ENCODE measurements at places on chromosomes 1 and 21. TPM values are rescaled to one million over a fixed set of nuclear protein-coding genes. Genes with fewer than 3 reads are reported as not detected.

The MYOG gene
- total RNA-seq: not detected

The F13B gene
- total RNA-seq: not detected

The MASP2 gene
- total RNA-seq: not detected

The IQGAP3 gene
- total RNA-seq: 14.4 TPM

The DNAH14 gene
- total RNA-seq: 0.13 TPM

The CNR2 gene
- 0.05 TPM for total RNA-seq

The AQP10 gene
- not detected for total RNA-seq

The PRAMEF5 gene
- total RNA-seq: not detected

The KCNN3 gene
- 0.24 TPM for total RNA-seq

The ZMYM1 gene
- 21.2 TPM for total RNA-seq

The OR2M3 gene
- total RNA-seq: 0.03 TPM

The RCSD1 gene
- 75.0 TPM for total RNA-seq

The PTCH2 gene
- 1.4 TPM for total RNA-seq

The CHRNB2 gene
- total RNA-seq: not detected

The LRRC38 gene
- not detected for total RNA-seq

The SH3D21 gene
- 3.1 TPM for total RNA-seq

The USP25 gene
- 56.8 TPM for total RNA-seq

The ORC1 gene
- 1.5 TPM for total RNA-seq

The IVL gene
- not detected for total RNA-seq

The CR2 gene
- total RNA-seq: not detected

The GUCA2A gene
- not detected for total RNA-seq

The PDZK1IP1 gene
- total RNA-seq: not detected

The KRTAP13-2 gene
- total RNA-seq: not detected

The OR2T29 gene
- total RNA-seq: not detected

The NID1 gene
- total RNA-seq: 0.72 TPM

The OR2L5 gene
- not detected for total RNA-seq

The AMPD1 gene
- total RNA-seq: not detected

The SELL gene
- total RNA-seq: 303 TPM

The AMIGO1 gene
- total RNA-seq: 9.7 TPM

The PLA2G2D gene
- not detected for total RNA-seq

The COL6A2 gene
- total RNA-seq: 45.8 TPM

The LCA5L gene
- not detected for total RNA-seq

The RHOU gene
- total RNA-seq: 1.5 TPM

The PTGFR gene
- total RNA-seq: not detected

The CROCC gene
- total RNA-seq: 33.8 TPM

The NFIA gene
- total RNA-seq: 5.5 TPM

The RNF223 gene
- total RNA-seq: not detected

The C1orf94 gene
- not detected for total RNA-seq

The ERG gene
- total RNA-seq: not detected

The TMEM81 gene
- total RNA-seq: 3.3 TPM
